Colonic mucosa (tissue), 4 donors: ENCODE measurements at places on chromosomes 12 and 14.
A peak's percentile ranks its signal among the peaks of the same experiment; 100 is the strongest.

GRCh38 chr12:117821480-117822175 lies 147.2 kb downstream of the KSR2 start:
- DNase-seq = peak; percentile 44

DNA sequence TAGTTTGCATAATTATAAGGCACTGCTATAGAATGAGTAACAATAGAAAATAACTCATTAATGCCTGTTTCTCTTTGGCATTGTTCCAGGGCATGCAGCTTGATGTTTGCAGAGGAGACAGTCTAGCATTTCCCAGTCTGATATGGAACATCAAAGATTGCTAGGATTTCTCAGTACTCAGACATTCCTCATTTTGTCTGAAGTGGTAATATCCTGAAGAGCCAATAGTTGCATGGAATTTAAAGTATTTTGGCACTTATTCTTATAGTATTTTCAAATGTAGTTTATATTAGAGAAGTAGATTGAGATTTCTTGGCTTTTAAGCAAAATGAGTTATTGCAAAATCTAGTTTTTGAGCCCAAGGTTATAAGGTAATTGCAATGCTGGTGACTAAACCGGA lies 337.3 kb upstream of the E2F7 start:
- no peak for DNase-seq

GRCh38 chr14:71248194-71248593 lies 340.9 kb downstream of the PCNX1 start:
- no peak for DNase-seq

GRCh38 chr14:74763803-74764531 lies 851 bp downstream of the YLPM1 start:
- DNase-seq = peak; percentile 30

DNA sequence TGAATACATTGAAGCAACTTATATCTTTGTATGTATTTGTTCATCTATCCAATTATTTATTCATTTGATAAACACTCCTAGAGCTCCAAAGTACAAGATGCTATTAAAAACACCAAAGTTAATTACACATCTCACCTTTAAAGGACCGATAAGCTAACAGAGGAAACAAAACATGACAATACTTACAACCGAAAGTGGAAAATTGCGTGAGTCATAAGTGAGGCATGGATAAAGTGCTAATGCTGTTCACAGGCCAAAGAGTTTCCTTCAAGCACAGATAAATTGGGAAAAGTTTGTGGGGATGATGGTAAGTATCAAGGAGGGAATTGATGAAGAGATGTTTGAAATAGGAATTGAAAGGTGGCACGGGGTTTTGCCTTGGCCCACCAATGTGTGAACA lies 172.8 kb upstream of the KITLG start:
- no peak for DNase-seq

DNA sequence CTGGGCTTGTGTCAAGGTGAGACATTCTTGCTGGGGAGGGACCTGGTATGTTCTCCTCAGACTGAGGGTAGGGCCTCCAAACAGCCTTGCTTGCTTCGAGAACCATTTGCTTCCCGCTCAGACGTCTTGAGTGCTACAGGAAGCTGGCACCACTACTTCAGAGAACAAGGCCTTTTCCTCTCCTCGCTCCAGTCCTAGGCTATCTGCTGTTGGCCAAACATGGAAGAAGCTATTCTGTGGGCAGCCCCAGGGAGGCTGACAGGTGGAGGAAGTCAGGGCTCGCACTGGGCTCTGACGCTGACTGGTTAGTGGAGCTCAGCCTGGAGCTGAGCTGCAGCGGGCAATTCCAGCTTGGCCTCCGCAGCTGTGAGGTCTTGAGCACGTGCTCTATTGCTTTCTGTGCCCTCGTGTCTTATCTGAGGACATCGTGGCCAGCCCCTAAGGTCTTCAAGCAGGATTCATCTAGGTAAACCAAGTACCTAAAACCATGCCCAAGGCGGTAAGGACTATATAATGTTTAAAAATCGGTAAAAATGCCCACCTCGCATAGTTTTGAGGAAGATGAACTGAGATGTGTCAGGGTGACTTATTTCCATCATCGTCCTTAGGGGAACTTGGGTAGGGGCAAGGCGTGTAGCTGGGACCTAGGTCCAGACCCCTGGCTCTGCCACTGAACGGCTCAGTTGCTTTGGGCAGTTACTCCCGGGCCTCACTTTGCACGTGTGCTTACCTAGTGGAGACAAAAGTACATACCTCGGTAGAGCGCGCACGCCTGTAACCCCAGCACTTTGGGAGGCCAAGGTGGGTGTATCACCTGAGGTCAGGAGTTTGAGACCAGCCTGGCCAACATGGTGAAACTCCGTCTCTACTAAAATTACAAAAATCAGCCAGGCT lies 4.3 kb downstream of the GAPDH start:
- no peak for DNase-seq

GRCh38 chr12:5715021-5715420 lies 230.0 kb downstream of the ANO2 start:
- peak; percentile 70 for DNase-seq
